D721Med (cell line): ENCODE measurements at places on chromosomes 3 and 15.

DNA sequence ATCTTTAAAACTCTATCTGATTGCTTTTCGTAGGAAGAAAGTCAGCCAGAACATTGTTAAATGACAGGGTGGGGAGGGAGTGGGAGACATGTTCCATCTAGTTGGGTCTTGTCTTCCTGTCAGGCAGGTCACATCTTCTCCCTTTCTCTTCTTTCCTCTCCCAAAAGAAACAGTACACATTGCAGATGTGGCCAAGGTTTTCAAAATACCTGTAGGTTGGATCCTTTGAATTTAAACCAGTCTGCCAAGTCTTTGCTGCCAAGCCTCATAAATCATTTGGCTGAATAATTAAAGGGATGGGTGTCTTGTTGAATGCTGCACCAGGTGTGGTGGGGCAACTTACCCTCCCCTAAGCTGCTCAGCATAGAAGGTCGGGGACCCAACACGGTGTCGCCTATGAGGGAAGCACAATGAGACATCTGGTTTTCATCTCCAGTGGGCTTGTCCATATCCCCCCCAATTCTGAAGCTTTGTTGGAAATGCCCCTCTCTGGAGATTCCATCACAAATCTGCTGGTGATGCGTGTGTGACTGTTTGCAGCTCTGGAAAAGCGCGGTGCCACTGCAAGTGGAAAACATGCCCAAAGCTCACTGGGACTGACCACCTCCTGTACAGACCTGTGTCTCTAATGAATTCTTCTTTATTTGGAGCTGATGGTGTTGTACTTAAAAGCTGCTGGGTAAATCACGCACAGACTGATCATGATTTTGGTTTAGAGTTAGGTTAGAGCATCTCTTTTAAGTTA is 112.6 kb downstream of the FILIP1L start:
- no peak for DNase-seq

DNA sequence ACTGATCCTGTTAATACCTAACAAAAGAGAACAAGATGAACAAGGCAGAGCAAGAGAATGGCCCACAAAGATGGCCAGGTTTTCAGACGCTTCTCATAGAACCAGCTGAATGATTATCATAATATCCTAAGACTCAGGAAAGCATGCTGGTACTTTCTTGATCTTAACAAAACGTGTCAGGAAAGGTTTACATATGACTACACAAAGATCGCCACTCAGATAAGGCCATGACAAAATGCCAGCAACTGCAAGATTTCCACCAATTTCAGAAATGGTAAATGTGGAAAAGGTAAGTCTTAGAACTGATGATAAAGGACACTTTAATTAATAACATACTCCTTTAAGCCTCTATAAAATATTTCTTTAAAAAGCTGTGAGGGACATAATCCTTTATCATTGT is 108.8 kb downstream of the DLG1 start:
- DNase-seq = no peak

- no peak for DNase-seq
Observed at GRCh38 chr15:94749811-94750617, 518.7 kb downstream of the MCTP2 start.

GRCh38 chr3:25412269-25412668 is 15.8 kb upstream of the RARB start:
- DNase-seq = no peak

- no peak for DNase-seq
Observed at GRCh38 chr3:177177749-177178221, 19.5 kb downstream of the TBL1XR1 start.

- DNase-seq = no peak
Observed at GRCh38 chr3:89426060-89426459, 318.6 kb downstream of the EPHA3 start.

- no peak for DNase-seq
Observed at GRCh38 chr3:184144505-184144904, 9.3 kb downstream of the EIF2B5 start.

- no peak for DNase-seq
Observed at GRCh38 chr3:138114431-138114918, 933 bp downstream of the DZIP1L start.

- no peak for DNase-seq
Observed at GRCh38 chr3:136559896-136560295, 192.3 kb downstream of the STAG1 start.

- DNase-seq = no peak
Observed at GRCh38 chr3:130354430-130354829, 9.0 kb downstream of the COL6A5 start.

GRCh38 chr3:177441813-177442646 is 244.7 kb upstream of the TBL1XR1 start:
- no peak for DNase-seq
